ENCODE measurements at places on chromosomes 1 and 21.

- peaks cover 71% of the 10 kb centered on the region for H3K4me1 ChIP-seq
- no peak overlapping the region for H3K4me3 ChIP-seq
- no peaks in the 10 kb centered on the region for H3K27me3 ChIP-seq
- no peak for DNase-seq
- H3K27ac ChIP-seq, result peak overlapping the region; percentile 74
Observed at GRCh38 chr1:89681045-89681729, 48.3 kb downstream of the LRRC8C start.

GRCh38 chr1:101003012-101003650, 22.5 kb downstream of the DPH5 start:
- H3K36me3 ChIP-seq, result peaks cover 58% of the 10 kb centered on the region
- peaks cover 54% of the 10 kb centered on the region for H3K4me1 ChIP-seq
- H3K27me3 ChIP-seq, result no peaks in the 10 kb centered on the region
- no peak overlapping the region for H3K4me3 ChIP-seq
- H3K27ac ChIP-seq, result no peak overlapping the region

DNA sequence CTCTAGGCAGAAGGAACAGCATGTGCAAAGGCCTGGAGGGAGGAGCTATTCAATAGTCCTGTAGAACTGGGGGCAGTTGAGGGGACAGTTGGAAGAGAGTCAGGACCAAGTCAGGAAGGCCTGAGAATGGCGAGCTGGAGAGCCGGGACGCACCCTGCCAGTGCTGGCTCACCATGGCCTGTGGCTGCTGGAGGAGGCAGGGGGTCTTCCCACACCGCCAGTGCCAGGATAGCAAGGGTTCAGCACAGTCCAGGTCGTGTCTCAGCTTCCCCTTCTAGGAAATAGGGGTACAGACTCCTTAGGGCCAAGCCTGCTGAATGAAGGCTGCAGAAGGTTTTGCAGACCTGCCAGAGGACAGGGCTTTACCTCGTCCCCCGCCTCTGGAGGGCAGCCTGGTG, 7.3 kb downstream of the PODN start:
- DNase-seq, result no peak
- no peak overlapping the region for H3K4me3 ChIP-seq
- no peaks in the 10 kb centered on the region for H3K36me3 ChIP-seq
- peaks cover 7% of the 10 kb centered on the region for H3K27me3 ChIP-seq
- H3K4me1 ChIP-seq, result no peaks in the 10 kb centered on the region
- no peak overlapping the region for H3K27ac ChIP-seq

DNA sequence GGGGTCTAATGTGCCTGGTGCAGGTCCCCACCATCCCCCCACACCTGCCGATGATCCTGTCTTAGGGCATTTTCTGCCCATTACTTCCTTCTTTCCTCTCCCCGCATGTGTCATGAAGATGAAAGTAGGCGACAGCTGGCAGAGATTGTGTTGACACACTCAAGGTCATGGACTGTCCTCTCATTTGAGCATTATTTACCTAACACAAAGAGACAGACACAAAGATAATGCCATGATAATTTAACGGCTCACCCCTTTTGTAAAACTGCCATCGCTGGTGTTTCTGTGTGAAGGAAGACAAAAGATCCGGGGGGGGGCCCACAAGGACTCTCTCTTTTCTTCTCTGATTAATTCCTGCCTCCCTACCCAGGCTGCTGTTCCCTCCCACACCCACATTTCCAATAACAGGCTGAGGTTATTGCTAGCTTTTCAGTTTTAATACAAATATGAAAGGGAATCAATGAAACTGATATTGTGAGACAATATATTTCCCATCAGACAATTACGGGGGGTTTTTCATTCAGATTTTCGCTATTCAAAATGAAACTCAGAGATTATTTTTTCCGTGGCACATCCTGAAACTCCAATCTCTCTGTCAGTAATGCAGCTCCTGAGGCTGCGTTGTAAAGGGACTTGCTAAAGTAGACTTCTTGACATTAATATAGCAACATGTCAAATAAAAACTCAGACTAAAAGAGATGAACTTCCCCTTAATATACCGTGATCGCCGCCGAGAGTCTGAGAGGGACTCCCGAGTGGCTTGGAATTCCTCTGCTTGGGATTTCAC, 561.1 kb downstream of the NPHP4 start:
- no peaks in the 10 kb centered on the region for H3K4me1 ChIP-seq
- DNase-seq, result no peak
- no peaks in the 10 kb centered on the region for H3K27me3 ChIP-seq
- H3K4me3 ChIP-seq, result no peak overlapping the region
- H3K36me3 ChIP-seq, result no peaks in the 10 kb centered on the region
- H3K27ac ChIP-seq, result no peak overlapping the region

DNA sequence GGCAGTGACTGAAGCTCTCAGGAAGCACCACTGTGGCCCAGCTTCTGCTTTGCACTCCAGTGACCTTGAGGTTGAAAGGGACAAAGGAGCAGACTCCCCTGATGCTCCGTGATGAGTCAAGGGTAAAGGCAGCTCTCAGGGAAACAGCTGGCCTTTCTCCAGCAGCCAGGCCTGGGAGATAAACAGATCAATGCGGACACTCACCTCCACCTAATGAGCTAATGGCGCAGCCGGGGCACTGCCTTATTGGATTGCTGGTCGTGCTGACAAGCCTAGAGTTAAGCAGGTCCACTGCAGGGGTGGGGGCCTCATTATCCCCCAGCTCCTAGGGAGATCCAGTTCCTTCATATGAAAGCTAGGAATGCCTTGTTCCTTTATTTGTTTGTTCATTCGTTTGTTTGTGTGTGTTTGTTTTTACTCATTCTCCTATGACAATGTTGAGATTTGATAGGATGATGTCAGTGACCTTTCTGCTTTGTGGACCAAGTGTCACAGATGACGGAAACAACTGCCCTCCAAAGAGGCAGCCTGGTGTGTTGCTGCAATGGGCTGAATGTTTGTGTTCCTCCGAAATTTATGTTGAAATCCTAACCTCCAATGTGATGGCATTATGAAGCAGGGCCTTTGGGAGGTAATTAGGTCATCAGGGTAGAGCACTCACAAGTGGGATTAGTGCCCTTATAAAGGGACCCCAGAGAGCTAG, 141.4 kb upstream of the BEND5 start:
- H3K4me3 ChIP-seq, result no peak overlapping the region
- DNase-seq, result no peak
- H3K27me3 ChIP-seq, result peaks cover 2% of the 10 kb centered on the region
- no peak overlapping the region for H3K27ac ChIP-seq
- H3K4me1 ChIP-seq, result no peaks in the 10 kb centered on the region

- DNase-seq, result peak; percentile 4
- H3K4me3 ChIP-seq, result no peak within 1 kb of the TSS
- H3K4me1 ChIP-seq, result no peaks in the 10 kb centered on the region
- peaks cover 13% of the 10 kb centered on the region for H3K27me3 ChIP-seq
- no peaks in the 10 kb centered on the region for H3K36me3 ChIP-seq
- no peak within 1 kb of the TSS for H3K27ac ChIP-seq
Observed at GRCh38 chr1:101996825-101997465, at the start of gene OLFM3. Gene OLFM3 (minus strand): TSS chr1:101996926.

- H3K36me3 ChIP-seq, result no peaks in the 10 kb centered on the region
- H3K4me1 ChIP-seq, result no peaks in the 10 kb centered on the region
- peaks cover 2% of the 10 kb centered on the region for H3K27me3 ChIP-seq
- no peak overlapping the region for H3K4me3 ChIP-seq
- DNase-seq, result no peak
- H3K27ac ChIP-seq, result no peak overlapping the region
Observed at GRCh38 chr1:219050822-219051125, 122.9 kb upstream of the LYPLAL1 start.

GRCh38 chr1:9849691-9850441, 26.1 kb upstream of the CLSTN1 start:
- H3K4me3 ChIP-seq, result peak overlapping the region; percentile 69
- no peak for DNase-seq
- H3K36me3 ChIP-seq, result peaks cover 8% of the 10 kb centered on the region
- peak overlapping the region; percentile 47 for H3K27ac ChIP-seq
- no peaks in the 10 kb centered on the region for H3K27me3 ChIP-seq

- H3K36me3 ChIP-seq, result no peaks in the 10 kb centered on the region
- no peak overlapping the region for H3K4me3 ChIP-seq
- no peaks in the 10 kb centered on the region for H3K4me1 ChIP-seq
- DNase-seq, result no peak
- no peaks in the 10 kb centered on the region for H3K27me3 ChIP-seq
- no peak overlapping the region for H3K27ac ChIP-seq
Observed at GRCh38 chr1:225739542-225740107, 38.0 kb upstream of the SRP9 start.

- peaks cover 1% of the 10 kb centered on the region for H3K4me1 ChIP-seq
- H3K36me3 ChIP-seq, result no peaks in the 10 kb centered on the region
- H3K27me3 ChIP-seq, result peaks cover 17% of the 10 kb centered on the region
- no peak overlapping the region for H3K4me3 ChIP-seq
- DNase-seq, result no peak
Observed at GRCh38 chr1:6162773-6163172, 17.3 kb downstream of the CHD5 start.

DNA sequence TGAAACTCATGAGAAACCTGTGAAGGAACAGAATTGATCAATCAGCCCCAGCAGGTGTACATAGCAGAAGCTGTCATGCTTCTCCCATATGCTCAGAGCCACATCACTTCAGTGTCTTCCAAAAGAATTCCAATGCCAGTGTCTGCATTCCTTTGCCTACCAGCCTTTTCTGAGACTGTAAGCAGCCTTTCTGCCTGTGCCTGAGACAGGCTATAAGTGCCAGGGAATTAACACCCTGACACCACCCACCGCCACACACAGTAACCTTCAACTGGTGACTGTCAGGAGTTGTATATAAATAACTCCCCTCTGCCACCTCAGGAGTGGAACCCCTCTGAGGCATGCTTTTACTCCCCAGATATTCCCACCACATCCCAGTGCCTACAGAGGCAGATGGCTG, 38.1 kb upstream of the SLAMF9 start:
- H3K4me3 ChIP-seq, result no peak overlapping the region
- no peaks in the 10 kb centered on the region for H3K36me3 ChIP-seq
- no peak for DNase-seq
- peaks cover 8% of the 10 kb centered on the region for H3K27me3 ChIP-seq

DNA sequence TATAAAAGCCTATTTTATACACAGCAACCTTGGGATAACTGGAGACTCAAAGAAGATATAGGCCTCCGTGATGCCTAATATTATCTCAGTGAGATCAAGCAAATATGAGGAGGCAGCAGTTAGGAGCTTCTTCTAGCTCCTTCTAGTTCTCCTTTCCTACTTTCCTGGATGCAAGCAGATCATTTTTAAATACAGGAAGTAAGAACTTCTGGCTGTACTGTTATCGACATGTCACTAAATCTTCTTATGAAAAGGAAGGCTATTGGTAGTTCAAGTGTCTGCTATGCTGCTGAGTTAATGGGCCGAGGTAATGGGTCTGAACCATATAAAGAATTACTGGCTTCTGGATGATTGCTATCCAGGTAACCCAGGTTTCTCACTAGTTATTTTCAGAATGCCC, 15.9 kb downstream of the HSPA13 start:
- H3K27me3 ChIP-seq, result peaks cover 7% of the 10 kb centered on the region
- H3K27ac ChIP-seq, result no peak overlapping the region
- no peak overlapping the region for H3K4me3 ChIP-seq
- no peaks in the 10 kb centered on the region for H3K4me1 ChIP-seq
- no peak for DNase-seq

DNA sequence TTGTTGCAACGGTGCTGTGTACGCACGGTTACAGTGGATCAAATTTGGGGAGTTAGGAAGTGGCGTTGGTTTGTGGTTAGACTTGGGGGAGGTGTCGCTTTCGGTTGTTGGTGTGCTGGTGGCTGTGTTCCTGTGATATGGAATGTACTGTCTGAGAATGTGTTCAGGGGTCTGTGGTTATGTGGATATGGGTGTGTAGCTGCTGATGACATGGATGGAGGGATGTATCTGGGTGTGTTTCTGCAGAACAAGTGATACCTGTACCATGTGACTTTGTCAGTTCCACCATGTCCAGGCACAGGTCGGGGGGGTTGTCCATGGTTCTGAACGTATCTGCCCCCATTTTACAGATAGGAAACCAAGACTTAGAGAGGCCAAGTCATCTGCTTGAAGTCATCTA, 22.7 kb downstream of the PAX7 start:
- H3K4me3 ChIP-seq, result no peak overlapping the region
- DNase-seq, result no peak
- peaks cover 30% of the 10 kb centered on the region for H3K4me1 ChIP-seq
- H3K36me3 ChIP-seq, result no peaks in the 10 kb centered on the region

DNA sequence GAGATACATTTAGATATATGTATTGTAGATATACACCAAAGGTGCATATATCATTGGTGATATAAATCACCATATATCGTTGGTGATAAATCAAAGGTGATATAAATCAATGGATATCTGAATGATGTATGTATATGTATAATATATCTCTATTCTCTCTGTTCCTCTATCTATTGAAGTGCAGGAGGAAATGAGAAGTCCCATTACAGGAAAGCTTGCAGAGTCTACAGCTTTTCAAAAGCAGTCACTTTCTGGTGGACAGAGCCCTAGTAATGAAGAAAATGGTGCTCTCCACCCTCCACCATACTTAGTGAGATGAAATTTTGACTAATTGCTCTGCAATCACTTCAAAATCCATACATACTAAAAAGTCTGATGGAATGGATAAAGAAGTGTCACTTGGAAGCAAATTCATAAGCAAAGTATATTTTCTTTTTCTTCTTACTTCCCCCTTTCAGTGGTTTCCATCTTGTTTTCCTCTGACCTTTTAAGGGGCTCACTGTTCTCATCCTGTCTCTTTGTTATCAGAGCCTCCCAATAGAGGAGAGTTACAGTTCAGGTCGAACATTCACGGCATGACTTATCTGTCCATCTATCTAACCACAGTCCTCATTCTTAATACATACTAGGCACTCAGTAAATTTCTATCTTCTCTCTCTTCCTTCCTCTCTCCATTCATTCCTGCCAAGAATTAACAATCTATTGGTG, 227.2 kb downstream of the KCNJ6 start:
- no peaks in the 10 kb centered on the region for H3K4me1 ChIP-seq
- H3K36me3 ChIP-seq, result no peaks in the 10 kb centered on the region
- H3K27ac ChIP-seq, result no peak overlapping the region
- no peaks in the 10 kb centered on the region for H3K27me3 ChIP-seq

GRCh38 chr1:17984583-17984982, 123.0 kb upstream of the IGSF21 start:
- no peaks in the 10 kb centered on the region for H3K36me3 ChIP-seq
- peak; percentile 26 for DNase-seq
- no peak overlapping the region for H3K27ac ChIP-seq
- no peak overlapping the region for H3K4me3 ChIP-seq

GRCh38 chr1:162275622-162276175, 101.0 kb downstream of the SPATA46 start:
- no peak for DNase-seq
- H3K4me1 ChIP-seq, result no peaks in the 10 kb centered on the region
- H3K4me3 ChIP-seq, result no peak overlapping the region
- no peak overlapping the region for H3K27ac ChIP-seq
- no peaks in the 10 kb centered on the region for H3K36me3 ChIP-seq

- H3K4me1 ChIP-seq, result peaks cover 2% of the 10 kb centered on the region
- no peak for DNase-seq
- H3K4me3 ChIP-seq, result no peak overlapping the region
- no peaks in the 10 kb centered on the region for H3K27me3 ChIP-seq
Observed at GRCh38 chr1:101479945-101480344, 243.1 kb downstream of the S1PR1 start.

DNA sequence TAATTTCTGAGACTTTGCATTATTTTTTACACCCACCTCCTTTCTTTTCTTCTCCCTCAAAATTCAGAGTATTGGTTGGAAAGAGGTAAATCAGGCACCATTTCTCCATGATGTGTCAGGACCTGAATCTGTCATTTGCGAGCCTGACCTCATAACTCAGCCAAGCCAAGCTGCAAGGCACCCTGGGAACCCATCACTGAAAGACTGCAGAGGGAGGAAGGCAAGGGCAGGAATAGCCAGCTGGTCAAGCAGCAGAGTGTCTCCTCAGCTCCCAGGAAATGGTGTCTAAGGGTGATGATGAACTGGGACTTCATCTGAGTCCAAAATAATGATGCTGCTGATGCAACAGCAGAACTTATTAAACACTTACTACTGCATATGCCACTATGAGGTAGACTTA, 556.6 kb downstream of the OMA1 start:
- H3K27me3 ChIP-seq, result no peaks in the 10 kb centered on the region
- H3K27ac ChIP-seq, result no peak overlapping the region
- peaks cover 5% of the 10 kb centered on the region for H3K4me1 ChIP-seq
- no peak for DNase-seq

Measured in activated naive CD8-positive, alpha-beta T cell treated with anti-CD3 and anti-CD28 coated beads, Interleukin-2, amount 50 U/mL, for 24 hours (primary cell).